ENCODE measurements at places on chromosomes 7 and 10. TPM values are rescaled to one million over a fixed set of nuclear protein-coding genes. Genes with fewer than 3 reads are reported as not detected.

DNA sequence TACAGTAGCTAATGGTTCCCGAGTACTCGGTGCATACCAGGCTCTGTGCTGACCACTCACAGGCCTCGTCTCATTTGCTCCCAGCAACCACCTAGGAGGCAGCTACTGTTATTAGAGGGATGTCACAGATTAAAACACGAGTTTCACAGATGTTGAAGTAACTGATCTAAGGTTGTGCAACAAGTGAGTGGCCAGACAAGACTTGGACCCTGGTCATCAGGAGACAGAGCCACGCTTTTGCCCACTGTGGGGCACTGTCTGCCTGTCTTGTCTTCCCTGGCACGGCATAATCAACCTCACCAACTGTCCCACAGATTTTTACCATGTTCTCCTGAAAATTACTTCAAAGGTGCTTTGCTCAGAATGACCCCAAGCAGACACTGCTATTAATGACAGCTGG is 111.6 kb upstream of the HABP2 start:
- DNase-seq, result no peak

DNA sequence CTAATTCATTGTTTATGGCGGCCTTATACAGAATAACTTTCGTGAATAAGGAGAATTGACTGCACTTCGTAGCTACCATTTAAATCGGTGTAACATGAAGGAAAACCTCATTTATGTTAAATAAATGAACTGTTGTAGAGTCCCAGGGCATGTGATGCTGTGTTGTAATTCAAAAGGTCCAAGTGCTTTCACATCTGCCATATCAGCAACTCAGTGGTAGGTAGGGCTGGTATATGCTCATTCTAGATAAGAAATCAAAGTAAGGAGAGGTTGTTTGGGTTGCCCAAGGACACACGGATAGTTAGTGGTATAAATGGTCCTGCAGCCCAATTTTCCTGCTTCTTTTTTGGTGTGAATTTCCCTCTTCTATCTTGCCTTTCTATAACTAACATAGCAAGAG is 15.8 kb downstream of the BBS9 start:
- no peak for DNase-seq

GRCh38 chr7:43491123-43491522 is 91.8 kb upstream of the STK17A start:
- no peak for DNase-seq

GRCh38 chr10:72637398-72637857 is 11.5 kb upstream of the MICU1 start:
- DNase-seq, result no peak

DNA sequence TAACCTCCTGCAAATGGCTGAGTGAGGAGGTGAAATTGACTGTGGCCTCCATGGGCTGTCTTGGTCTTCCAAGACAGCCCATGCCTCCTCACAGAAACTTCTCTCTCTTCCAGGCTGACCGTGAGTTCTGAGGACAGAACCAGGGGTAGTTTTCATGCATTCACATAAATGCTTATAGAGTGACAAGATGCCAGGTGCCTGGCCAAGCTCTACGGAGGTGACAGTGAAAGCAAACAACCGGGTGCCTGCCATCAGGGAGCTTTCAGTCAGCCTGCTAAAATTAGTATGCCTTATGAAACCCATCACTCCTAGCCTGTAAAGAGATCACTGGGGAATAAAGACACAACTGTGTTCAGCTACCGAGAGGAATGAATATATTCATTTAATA is 919 bp upstream of the RHOBTB1 start:
- DNase-seq, result no peak

DNA sequence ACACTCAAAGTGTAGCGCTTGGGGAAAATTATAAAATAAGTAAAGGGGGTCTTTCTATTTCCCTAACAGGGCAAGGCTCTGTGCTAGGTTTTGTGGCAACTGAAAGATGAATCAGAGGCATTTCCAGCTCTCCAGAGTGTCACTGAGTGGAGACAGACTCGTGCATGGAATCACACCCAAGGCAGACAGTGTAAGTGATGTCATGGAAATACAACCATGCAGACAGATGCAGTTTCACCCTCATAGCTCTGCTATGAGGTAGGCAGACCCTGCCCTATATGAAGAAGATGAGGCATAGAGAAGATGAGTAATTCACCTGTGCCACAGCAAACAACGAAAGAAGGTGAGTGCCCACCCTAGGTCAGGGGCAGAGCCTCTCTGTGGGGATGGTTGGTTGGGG is 57.2 kb upstream of the PITRM1 start:
- DNase-seq, result no peak

DNA sequence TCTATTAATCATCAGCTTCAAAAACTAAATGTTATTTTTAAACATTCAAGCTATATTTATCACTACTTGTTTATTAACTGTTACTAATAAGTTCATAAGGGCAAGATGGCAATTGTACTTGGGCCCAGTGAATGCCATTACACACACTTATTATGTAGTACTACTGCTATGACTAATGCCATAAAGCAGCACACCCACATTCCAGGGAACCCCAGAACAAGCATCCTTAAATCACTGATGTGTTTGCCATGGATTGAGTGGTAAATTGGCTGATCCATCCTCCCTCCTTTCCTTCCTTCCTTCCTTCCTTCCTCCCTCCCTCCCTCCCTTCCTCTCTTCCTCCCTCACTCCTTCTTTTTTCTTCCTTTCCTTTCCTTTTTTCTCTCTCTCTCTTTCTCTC is 37.4 kb upstream of the RSU1 start:
- DNase-seq, result no peak

ANKRD61 gene
- 0.46 TPM for total RNA-seq

INTS1 gene
- 68.9 TPM for total RNA-seq

FAM13C gene
- 29.2 TPM for total RNA-seq

ZNF25 gene
- 31.3 TPM for total RNA-seq
